ENCODE measurements at places on chromosomes 5 and 9. TPM values are rescaled to one million over a fixed set of nuclear protein-coding genes. Genes with fewer than 3 reads are reported as not detected.
A peak's percentile ranks its signal among the peaks of the same experiment; 100 is the strongest.

Gene DAB2IP
- total RNA-seq: 25.2 TPM

Gene FOXD4
- not detected for total RNA-seq

Gene PGM5
- 6.5 TPM for total RNA-seq

Gene SPATA31C1
- not detected for total RNA-seq

GRCh38 chr9:93962561-93963440 is 7.6 kb upstream of the BARX1 start:
- H3K27ac ChIP-seq: no peak overlapping the region
- H3K36me3 ChIP-seq: no peaks in the 10 kb centered on the region
- H3K4me1 ChIP-seq: peaks cover 29% of the 10 kb centered on the region
- no peak overlapping the region for H3K4me3 ChIP-seq
- DNase-seq: peak; percentile 88

- DNase-seq: no peak
- no peak overlapping the region for H3K4me3 ChIP-seq
- no peaks in the 10 kb centered on the region for H3K4me1 ChIP-seq
Measured at GRCh38 chr5:158376679-158377078, 517.7 kb upstream of the CLINT1 start.

- H3K27ac ChIP-seq: no peak overlapping the region
- H3K4me1 ChIP-seq: no peaks in the 10 kb centered on the region
- no peak for DNase-seq
- no peaks in the 10 kb centered on the region for H3K36me3 ChIP-seq
Measured at GRCh38 chr5:19782566-19782965, 205.4 kb downstream of the CDH18 start.

DNA sequence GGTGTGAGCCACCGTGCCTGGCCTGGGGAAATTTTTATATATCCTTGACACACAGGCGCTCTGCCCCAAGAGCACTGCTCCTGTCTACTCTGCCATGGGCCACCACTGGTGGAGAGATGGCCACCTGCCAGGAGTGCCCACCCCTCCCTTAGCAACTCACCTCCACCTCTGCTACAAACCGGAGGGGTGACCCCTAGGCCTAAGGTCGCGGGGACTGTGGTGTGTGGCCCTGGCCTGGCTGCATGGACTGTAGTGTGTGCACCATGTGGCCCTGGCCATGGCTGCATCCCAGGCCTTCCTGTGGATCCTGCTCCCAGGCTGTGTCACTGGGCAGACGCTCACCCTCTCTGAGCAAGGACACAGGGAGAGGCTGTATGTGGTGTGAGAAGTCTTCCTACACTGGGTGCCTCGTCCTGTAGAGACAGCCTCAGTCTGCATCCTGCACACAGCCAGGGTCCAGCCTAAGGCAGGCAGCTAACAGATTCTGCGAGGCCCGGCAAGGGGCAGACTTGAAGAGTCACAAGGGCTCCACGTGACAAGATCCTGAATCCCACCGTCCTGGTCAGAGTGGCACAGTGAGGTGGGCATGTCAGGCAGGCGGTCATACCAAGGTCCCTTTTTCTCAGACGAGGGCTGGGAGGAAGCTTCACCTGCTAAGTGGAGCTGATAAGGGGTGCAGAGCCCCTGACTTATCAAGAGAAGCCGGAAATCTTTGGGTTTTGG is 10.3 kb downstream of the NINJ1 start:
- peaks cover 4% of the 10 kb centered on the region for H3K36me3 ChIP-seq
- H3K4me1 ChIP-seq: peaks cover 16% of the 10 kb centered on the region

- H3K4me1 ChIP-seq: peaks cover 84% of the 10 kb centered on the region
- no peak overlapping the region for H3K4me3 ChIP-seq
- peak overlapping the region; percentile 98 for H3K27ac ChIP-seq
- DNase-seq: no peak
- H3K27me3 ChIP-seq: no peaks in the 10 kb centered on the region
Measured at GRCh38 chr9:137305798-137306065, 3.7 kb upstream of the NRARP start.

DNA sequence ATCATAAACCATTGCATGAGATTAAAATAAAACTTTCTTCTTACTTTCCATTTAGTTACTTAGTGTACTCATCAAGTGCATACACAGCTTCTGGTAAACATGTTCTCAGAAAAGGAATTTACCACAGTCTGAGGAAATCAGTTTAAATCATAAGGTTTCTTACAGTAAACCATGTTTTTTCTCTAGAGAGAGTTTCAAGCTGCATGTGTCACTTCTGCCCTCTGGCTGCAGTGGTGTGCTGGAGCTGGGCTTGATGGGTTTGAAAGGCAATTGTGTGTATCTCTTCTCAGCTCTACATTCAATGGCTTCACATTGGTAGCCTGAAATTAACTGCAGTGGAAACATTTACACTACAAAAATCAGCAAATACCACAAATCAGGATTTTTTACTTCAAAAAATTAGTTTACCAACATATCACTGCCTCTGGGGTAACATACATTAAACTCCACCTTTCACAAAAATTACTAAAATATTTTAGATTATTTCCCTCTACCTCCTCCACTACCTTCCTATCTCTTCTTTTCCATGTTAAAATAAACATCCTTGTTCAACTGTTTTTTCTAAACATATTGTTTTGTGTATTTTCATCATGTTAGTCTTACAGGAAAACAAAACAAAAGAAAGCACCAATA is 414.3 kb downstream of the ANXA1 start:
- no peaks in the 10 kb centered on the region for H3K36me3 ChIP-seq
- no peak overlapping the region for H3K27ac ChIP-seq
- no peaks in the 10 kb centered on the region for H3K27me3 ChIP-seq
- no peak for DNase-seq
- H3K4me1 ChIP-seq: no peaks in the 10 kb centered on the region

Data from body of pancreas (tissue), 4 donors.